ENCODE measurements at places on chromosomes 7 and 10.

- no peak for ATAC-seq
Measured at GRCh38 chr10:22626784-22627183, 87.6 kb downstream of the PIP4K2A start.

GRCh38 chr7:132022188-132022587 lies 465.8 kb upstream of the PODXL start:
- ATAC-seq, result no peak

- no peak for ATAC-seq
Measured at GRCh38 chr7:28330384-28331070, 81.8 kb upstream of the CREB5 start.

DNA sequence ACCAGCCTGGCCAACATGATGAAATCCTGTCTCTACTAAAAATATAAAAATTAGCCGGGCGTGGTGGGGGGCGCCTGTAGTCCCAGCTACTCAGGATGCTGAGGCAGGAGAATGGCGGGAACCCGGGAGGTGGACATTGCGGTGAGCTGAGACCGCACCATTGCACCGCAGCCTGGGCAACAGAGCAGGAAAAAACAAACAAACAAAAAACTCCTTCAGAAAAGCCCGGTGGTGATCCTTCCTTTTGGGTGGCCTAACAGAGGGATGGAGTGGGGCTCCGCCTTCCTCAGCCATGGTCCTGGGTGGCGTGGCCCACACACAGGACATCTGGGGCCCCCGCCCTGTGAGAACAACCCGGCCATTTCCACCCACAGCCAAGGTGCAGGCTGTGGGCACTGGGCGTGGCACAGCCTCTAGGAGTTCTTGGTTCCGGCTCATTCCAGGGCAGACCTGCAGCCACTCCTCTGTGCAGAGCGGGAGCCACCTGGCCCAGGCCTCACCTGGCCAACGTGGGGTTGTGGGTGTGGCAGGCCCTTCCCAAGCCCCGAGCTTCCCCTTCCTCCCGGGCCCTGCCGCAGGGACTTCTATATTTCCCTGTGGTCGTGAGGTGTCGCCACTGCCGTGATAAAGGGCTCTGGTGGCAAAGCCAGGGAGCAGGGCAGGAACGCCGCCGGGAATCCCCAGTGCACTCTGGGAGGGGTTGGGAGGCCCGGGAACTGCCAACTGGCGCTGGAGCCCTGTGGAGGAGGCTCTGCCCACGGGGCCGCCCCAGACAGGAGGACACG lies 37.6 kb downstream of the GET4 start:
- no peak for ATAC-seq

DNA sequence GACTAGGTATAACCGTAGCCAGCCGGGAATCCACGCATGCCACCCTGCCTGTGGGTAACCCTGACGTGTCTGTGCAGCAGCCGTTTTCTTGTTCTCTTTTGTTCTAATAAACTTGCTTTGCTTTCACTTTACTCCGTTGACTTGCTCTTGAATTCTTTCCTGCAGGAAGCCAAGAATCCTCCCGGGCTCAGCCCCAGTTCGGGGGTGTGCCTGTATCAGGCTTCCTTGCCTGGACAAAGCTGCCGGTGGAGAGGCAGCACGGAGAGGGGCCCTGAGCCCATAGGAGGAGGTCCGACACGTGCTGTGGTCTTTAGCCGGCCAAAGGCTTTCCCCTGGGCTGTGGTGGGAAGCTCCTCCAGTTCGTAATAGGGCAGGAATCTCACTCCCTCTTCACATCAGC lies 256.5 kb upstream of the PPP2R2D start:
- ATAC-seq, result no peak

- no peak for ATAC-seq
Measured at GRCh38 chr7:72268090-72268489, 144.0 kb downstream of the CALN1 start.

DNA sequence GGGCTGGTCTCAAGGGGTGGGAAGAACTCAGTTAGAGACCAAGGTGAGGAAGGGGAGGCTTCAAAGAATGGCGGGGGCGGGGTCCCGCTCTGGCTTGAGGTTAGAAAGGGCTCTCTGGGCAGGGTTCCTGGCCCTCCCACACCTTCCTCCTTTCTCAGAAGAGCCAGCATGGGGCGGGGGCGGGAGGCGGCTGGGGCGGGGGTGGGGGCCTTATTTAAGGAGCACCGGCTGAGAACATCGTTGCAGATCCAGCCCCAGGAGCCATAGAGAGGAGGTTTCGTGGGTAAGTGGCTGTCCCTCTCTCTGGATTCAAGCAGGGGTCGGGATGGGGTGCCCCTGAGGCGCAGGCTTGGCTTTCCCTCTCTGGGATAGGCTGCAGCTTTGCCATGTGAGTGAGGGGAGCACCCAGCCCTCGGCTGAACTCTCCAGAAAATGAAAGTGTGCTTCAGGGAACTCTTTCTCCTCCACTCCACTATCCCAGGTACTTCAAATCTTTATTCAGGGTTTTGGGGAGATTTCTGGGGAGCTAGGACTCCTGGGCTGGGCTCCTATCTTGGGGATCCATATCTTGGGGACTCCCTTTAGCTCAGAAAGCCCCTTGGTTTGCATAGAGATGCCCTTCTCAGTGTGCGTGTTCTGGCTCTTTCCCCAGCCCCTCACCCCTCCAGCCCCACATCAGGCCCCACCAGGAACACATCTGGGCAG lies 3.3 kb upstream of the CUEDC2 start:
- ATAC-seq, result no peak

DNA sequence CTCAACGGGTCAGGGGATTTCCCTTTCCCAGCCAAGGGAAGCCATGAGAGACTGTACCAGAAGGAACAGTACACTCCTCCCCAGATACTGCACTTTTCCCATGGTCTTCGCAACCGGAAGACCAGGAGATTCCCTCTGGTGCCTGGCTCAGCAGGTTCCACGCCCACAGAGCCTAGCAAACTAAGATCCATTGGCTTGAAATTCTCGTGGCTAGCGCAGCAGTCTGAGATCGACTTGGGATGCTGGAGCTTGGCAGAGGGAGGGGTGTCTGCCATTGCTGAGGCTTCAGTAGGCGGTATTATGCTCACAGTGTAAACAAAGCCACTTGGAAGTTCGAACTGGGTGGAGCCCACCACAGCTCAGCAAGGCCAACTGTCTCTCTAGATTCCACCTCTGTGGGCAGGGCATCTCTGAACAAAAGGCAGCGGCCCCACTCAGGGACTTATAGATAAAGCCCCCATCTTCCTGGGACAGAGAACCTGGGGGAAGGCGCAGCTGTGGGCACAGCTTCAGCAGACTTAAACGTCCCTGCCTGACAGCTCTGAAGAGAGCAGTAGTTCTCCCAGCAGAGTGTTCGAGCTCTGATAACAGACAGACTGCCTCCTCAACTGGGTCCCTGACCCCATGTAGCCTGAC lies 29.6 kb downstream of the SLC16A12 start:
- no peak for ATAC-seq

DNA sequence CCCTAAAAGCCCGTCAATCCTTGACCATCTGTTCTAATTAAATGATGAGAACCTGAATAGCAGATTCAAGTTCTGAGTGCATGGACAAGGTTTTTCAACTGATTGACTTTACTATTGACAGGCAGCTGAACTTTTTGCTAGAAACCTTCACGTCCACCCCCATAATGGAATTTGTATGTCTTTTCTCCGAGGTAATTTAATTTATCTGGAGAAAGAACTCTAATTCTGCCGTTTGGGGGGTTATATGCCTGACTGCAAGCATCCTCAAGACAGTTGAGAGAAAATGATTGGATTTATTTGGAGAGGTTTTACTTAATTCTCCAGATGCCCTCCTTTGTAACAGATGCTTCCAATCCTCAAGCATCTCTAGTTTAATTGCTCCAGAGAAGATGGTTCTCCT lies 1053.4 kb upstream of the AUTS2 start:
- ATAC-seq, result no peak

DNA sequence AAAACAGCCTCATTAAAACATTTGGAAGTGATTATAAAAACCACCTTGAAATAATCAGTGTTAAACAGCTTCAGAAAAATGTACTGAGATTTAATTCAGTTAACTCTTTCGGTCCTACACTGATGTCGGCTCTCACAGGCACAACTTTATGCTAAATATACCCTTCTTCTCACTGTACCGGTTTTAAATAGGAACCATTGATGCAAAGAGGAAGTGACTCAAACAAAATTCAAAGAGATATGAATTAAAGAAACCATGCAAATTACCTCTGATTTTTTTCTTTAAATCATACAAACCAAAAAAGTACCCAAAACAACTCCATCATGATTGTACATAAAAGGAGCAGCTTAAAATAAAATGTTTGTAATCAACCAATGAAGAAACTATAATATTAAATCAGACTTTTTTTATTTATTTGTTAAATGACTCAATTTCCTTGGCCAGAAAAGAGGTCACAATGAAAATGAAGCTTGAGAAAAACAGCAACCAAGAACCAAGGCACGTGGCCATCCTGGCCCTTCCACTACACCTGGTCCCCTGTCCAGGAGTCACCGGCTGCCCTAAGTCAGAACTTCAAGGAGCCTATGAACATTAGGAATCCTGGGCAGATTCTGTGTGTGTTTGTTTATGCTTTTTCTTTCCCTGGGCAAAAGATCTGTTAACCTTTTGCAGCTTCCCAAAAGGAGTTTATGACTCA lies 73.0 kb upstream of the CABCOCO1 start:
- ATAC-seq, result no peak

DNA sequence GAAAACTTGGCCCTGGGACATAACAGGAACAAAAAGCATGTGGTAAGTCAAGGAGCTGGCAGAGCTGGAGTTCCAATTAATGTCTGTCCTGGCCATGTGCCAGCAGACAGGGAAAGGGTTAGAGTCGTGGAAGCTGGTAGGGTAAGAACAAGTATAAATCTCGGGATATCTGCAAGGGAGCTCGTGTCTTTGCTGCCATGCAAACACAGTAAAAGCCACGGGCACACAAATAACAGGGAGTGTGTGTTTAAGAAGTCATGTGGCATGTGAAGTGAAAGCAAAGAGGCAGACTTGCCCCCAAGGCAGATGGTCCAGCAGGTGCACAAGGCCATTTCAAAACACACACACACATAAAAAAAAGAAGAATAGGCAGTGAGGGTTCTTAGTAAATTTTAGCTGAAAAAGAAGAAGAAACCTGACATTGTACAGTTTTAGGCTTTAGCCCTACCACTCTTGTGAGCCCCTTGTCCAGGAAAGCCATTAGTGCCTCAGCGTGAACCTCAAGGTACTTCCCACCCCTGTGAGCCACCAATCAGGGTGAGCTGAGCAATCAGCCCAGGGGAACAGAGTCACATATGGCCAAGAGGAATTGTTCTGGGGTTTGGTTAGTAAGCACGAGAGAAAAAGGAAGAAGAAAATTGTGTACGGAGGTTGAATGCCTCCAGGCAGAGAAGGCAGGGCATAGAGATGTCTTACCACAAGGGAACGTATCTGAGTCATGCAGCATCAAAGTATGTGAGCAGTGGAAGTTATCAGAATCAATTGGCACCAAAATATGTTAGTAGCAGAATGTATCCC lies 32.8 kb upstream of the ARHGAP12 start:
- peak; percentile 32 for ATAC-seq

- ATAC-seq, result no peak
Measured at GRCh38 chr7:4077980-4078379, 604.1 kb upstream of the FOXK1 start.

- no peak for ATAC-seq
Measured at GRCh38 chr10:59678884-59679301, 30.8 kb downstream of the SLC16A9 start.

DNA sequence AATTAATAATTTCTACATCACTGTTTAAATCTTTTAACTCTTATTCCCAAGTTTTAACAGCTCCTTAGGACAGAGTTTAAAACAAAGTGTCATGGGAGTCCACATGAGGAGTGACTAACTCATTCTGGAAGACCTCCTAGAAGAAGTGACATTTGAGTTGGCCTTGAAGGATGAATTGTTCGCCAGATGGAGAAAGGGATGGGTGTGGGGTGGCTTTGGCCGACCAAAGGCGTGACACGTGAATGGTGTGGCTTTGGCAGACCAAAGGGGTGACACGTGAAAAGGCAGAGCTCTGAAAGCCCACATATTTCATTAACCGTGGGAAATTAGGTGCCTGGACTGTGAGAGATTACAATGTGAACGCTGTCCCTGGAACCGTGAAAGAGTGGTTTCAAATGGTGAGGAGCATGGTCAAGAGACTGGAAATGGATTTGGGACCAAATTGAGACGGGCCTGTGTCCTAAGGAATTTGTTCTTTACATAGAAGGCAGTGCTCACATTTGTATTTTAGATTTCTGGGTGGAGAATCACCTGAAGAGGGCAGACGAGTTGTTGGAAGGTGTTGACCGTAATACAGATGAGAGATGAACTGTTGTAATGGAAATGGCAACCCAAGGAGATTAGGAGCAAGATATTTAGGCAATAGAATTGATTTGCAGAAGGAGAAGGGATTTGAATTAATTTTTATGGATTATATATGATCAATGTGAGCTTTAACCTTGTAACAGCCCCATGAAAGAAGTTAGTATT lies 228.1 kb downstream of the BICC1 start:
- no peak for ATAC-seq

DNA sequence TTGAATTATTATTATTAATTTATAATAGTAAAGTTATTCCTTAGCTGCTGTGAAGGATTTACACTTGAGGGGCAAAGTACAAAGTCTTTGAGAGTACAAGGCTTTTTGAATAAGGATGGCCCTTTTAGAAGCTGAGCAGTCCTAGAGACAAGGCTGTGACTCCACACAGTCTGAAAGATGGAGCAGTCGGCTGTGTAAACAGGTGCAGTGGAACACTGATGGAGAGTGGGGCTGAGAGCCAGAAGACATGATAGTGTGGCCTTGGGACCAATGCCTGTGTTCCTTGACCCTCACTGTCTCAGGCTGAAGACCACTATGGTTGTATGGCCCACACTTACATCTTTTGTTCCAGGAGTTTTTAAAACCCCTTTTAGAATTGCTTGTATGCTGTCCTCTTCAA lies 311.2 kb upstream of the PHF14 start:
- no peak for ATAC-seq

GRCh38 chr7:47387506-47387905 lies 194.4 kb downstream of the TNS3 start:
- ATAC-seq, result no peak

DNA sequence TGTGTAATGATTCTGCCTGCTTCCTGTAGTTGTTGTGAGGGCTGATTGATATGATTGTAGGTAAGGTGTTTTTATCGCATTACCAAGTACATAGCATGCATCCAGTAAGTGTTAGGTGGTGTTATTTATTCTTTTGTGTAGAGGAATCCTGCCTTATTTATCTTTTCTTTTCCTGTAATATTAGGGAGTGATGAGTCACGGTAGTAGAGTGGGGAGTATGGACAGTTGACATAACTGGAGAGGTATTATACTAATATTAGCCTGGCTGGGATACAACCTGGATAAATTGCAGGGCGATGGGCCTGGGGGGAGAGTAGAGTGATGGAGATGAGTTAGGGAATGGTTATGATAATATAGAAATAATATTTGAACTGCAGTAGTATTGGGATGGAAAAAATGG lies 9.8 kb downstream of the SDK1 start:
- ATAC-seq, result no peak

- no peak for ATAC-seq
Measured at GRCh38 chr7:138756591-138757242, 41.1 kb upstream of the TMEM213 start.

DNA sequence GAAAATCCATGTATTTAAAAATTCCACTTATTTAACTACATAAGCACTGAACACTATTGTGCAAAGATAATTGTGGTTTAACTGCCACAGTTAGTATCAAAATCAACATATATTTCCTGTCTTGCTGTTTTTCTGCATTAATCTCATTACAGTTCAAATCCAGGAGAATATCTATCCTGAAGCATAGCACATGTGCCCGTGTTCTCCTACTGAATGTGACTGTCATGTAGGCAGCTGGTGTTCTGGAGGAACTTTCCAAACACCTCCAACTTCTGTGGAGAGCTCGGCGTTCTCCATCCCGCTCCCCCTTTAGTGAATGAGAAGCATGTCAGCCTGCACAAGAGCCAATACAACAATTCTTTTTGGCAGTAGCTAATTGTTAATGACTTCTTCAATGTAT lies 76.4 kb upstream of the IKZF1 start:
- ATAC-seq, result no peak

- no peak for ATAC-seq
Measured at GRCh38 chr7:151179946-151180345, 7.1 kb downstream of the ASB10 start.
